Naive thymus-derived CD4-positive, alpha-beta T cell (primary cell): ENCODE measurements at places on chromosomes 2 and 18.

DNA sequence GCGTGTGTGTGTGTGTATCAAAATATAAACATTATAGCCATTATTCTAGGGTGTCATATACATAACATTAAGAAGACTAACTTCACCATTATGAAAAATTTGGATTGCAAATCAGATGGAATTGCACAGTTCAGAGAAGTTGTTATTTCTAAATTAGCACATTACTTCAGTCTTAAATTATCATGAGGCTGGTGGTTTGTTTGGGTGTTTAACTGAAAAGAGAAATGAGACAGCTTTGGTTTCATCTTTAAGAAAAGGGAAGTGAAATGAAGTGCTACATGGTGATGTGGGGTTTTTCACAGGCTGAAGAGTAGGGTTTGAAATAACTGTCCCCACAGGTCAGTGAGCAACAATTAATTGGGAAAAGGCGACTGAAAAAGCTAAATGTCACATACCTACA lies 161.2 kb upstream of the XIRP2 start:
- no peak for DNase-seq

DNA sequence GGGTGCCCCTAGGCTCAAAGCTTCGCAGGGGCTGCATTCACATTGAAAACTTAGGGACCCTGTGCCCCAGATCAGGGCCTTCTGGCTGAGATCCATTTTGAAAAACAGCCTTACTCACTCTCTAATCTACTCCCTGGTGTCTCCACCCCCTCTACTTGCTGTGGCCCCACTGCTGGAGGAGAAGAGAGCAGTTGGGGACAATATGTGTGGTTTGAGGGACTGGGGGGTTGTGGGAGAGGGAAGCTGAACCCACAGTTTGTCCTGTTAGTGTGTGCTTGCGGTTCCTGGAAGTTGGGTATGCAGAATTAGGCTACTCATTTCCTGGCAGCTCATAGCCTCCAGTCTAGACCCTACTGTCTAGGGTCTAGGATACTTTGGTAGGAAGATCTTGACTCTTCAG lies 211.4 kb downstream of the PRKCE start:
- no peak for DNase-seq

DNA sequence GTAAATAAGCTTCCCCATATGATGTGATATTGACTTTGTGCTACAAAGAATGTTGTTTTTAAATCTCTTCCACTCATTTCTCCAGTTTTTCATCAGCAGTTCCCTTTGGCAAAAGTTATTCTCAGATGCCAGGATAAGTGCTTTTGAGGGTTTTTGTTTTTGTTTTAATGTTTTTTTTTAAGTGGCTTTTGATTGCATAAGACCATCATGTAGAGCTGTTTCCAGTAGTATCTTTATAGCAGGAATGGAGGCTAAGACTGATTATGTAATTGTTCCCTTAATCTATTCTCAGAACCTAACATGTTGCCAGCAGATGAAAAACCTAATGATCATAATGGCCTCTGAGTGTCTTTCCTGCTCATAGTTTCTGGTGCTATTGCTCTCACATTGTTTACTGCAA lies 77.9 kb downstream of the CABLES1 start:
- DNase-seq: no peak

DNA sequence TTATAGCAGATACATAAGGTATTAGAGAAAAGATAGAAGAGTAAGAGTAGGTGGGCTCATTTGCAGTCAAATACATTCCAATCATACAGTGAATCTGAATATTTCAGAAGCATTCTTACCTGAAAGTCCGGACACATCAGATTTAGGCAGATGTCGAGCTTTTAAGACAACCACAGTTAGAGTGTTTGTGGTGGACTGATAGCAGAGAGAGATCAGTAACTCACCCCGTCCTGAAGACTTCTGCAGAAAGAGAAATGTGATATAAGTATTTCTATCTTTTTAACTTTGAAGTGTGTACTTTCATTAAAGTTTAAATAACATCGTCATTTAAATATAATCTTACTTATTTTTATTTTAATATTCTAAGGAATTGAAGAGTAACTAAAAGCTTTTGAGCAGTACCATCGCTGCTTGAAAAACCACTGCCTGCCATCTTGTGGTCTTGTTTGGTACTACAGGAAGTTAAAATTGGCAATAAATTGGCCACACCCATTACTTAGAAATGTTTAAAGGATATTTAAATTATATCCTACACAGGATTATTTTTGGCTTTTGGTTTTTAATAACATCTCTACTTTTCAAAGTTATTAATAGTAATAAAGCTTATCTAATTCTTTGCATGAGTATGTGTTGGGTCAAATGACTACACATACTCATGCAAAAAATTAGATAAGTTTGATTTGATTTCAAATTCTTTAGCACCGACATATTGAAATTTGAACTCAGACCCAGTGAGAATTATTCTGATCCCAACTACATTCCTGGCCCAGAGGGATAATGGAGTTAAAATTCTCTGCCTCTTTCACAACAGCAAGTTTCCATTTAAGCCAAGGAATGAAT lies 5.5 kb downstream of the SYT4 start:
- DNase-seq: peak; percentile 5

DNA sequence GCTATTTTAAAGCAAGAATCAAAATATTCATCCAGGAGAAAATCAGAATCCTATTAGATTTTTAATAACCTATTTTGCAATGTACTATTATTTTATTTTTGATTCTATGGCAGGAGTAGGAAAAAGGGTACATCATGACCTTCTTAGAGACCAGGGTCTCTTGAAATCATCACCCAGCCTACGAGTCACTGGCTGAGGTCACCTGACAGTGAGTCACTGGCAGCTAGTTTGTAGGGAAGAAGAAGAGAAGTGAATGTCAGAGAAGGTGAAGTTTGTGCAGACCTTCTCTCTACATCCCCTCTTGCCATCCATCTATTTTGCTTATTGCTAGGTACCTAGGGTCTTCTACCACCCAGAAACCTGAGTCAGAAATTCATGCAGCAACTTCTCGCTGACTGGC lies 144.2 kb downstream of the ALK start:
- DNase-seq: no peak

DNA sequence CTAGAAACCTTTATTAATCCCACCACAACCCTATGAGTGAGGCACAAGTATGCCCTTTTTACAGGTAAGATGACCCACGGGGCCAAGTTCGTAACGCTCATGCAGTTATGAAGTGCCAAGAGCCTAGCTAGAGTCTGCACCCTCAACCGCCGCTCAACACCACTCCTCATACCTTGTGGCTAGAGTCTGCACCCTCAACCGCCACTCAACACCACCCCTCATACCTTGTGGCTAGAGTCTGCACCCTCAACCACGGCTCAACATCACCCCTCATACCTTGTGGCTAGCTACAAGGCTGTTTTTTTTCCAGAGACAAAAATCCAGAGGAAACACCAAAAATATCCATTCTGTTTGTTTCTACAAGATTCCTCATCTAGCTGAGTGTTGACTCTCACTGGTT lies 4.6 kb downstream of the TXNL4A start:
- no peak for DNase-seq

GRCh38 chr18:22063102-22063501 lies 106.3 kb upstream of the GATA6 start:
- DNase-seq: no peak

- no peak for DNase-seq
Observed at GRCh38 chr2:57990118-57990725, 56.4 kb upstream of the VRK2 start.

DNA sequence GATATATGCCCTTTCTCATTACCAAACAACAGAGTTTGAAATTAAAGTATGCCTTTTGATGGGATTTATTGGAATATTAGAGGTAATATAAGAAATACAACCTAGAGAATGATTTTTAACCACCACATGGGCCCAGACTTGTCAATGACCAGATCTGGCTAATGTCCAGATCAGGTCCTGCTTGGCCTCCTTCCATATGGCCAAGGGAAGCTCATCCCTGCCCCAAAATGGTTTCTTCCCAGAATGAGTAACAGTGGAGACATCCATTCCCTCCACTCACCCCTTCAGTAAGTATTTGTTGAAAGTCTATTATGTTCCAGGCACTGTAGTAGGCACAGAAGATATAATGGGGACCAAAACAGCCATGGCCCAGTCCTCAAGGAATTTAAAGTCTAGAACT lies 54.9 kb downstream of the ANTXR1 start:
- no peak for DNase-seq

DNA sequence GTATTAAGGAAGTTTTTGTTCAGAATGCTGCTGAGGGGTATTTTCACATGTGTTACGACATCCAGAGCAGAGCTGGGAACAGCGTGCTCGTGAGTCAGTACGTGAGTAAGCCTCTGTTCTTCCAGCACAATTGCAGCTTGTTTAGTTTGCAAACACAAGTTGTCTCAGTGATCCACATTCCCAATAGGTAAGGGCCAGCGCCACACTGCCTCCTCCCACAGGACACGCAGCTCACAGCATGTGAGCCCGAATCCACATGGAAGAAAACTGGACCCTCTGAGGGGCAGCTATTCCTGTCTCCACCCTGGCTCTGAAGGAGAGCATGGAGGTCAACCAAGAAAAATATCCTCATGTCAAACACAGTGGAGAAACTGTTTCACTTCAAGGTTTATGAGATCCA lies 173.9 kb upstream of the PID1 start:
- no peak for DNase-seq

DNA sequence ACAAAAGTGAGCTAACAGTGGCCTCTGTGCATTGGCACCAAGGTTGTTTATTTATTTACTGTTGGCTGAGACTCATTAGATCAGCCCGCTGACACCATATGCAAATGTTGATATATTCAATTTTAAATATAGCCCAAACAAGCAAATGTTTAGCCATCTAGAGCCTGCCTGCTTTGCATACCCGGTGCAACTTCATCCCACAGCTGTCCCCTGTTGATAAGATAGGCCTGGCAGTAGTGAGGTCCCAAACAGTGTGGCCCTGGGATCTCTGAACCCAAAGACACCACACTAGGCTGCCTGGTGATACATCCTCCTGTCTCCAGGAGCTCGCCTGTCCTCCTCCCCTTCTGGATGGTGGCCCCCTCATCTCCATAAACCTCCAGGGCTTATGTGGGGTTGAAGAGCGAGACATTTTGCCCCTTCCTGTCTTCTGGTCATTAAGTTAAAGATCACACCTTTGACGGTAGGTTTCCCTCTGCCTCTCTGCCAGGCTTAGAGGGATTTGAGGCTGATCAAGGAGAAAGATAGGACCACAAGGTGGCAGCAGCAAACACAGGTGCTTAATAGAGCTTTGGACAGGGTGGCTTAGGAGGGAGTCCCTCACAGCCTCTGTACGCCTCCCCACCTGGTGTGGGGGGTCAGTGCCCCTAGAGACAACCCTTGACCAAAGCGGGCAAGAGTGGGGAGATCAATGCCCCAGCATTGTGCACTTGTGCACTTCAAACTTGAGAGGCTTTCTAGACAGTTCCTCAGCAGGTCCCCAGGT lies 23.7 kb upstream of the MYO5B start:
- no peak for DNase-seq

DNA sequence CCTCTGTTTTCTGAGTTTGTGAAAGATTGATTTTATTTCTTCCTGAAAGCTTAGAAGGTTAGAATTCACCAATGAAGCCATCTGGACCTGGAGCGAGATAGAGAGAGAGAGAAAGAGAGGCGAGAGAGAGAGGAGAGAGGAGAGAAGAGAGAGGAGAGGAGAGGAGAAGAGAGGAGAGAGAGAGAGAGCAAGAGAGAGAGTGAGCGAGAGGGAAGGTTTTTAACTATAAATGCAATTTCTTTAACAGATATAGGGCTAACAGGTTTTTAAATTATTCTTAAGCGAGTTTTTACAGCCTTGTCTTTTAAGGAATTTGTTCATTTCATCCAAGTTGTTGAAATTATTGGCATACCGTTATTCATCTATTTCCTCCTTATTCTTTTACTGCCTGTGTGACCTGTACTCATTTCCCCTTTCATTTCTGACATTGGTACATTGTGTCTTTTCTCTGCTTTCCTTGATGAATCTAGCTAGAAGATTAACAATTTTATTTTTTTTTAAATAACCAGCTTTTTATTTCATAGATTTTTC lies 56.1 kb downstream of the BABAM2 start:
- DNase-seq: no peak

GRCh38 chr2:55932843-55933242 lies 9.3 kb upstream of the EFEMP1 start:
- no peak for DNase-seq

DNA sequence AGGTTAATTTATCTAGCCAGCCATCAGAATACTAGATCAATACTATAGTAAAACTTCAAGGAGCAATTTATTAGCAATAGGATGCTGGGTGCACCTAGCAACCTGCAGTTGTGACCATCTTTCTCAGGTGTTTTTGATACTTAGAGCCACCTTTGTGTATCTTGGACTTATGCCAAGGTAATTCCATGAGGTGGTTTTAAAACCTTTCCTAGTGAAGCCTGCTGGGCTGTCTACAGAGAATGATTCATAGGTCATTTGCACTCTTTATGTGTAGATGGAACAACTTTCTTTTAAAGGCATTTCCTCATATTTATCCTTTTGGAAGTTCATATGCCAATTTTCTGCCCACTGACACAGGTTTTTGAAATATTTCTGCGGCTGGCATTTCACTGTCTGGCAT lies 1030.1 kb upstream of the POU3F3 start:
- DNase-seq: no peak

DNA sequence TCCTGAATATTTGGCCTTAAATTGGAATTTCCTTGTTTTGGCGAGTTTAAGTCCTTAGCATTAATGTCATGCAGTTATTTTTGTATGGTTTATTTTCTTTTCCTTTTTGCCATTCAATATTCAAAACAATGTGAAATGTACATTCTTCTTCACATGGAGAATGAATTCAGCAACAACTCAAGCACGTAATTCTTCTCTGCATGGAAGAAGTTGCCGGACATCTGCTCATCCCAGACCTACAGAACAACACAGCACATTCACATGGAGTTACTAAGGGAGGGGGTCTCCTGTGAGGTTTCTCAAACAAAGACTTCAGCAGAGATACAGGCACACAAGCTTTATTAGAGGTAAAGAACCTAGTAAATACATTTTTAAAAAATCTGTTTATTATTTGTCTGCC lies 236.8 kb downstream of the SATB2 start:
- DNase-seq: no peak

DNA sequence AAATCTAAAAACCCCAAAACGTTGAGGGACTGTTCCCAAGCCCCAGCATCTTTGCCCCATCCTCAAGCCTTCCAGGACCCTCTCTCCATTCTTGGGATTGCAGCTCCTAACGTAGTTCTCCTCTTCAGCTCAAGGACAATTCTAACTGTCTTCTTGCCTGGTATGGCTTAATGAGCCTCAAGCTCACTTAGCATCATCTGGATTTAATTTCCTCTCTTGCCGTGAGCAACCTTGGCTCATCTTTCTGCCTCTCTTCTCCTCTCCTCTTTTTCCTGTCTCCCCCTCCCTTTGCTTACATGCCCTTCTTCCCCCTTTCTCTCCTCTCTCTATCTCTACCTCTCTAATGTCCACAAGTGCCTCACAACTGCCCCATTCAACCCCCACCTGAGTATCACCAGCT lies 44.2 kb downstream of the TACR1 start:
- no peak for DNase-seq

- DNase-seq: no peak
Observed at GRCh38 chr2:1638281-1638860, 105.9 kb downstream of the PXDN start.

GRCh38 chr18:79834834-79835233 lies 37.1 kb downstream of the KCNG2 start:
- no peak for DNase-seq
